ENCODE measurements at places on chromosomes 7 and 10. TPM values are rescaled to one million over a fixed set of nuclear protein-coding genes. Genes with fewer than 3 reads are reported as not detected.

DNA sequence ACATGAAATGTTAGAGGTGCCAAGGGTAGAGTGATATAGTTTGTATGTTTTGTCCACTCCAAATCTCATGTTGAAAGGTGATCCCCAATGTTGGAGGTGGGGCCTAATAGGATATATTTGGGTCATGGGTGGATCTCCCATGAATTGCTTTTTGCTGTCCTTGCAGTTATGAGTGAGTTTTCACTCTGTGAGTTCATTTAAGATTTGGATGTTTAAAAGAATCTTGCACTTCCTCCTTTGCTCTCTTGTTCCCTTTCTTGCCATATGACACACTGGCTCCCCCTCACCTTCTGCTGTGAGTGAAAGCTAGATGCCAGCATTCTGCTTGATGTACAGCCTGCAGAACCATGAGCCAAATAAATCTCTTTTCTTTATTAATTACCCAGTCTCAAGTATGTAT is 269.2 kb downstream of the ZWINT start:
- DNase-seq: no peak

DNA sequence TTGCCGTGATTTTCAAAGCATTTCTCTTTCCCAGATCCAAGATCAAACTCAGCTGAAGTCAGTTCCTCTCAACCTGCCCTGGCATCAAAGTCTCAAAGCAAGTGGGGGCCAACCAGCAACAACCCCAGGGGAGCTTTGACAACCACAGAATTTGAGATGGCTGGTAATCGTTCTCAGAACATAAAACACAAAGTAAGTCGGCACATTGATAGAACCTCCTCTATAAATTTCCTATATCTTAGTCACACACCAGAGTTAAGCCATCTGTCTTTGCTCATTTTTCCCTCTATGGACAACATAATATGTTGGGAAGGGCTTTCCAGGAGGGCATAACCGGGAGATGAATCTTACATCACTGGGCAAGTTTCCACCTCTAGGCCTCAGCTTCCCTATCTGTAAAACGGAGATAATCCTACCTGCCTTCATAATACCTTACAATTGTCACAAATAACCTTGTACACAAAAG is 1.2 kb upstream of the DNAJC9 start:
- DNase-seq: no peak

GRCh38 chr10:6071181-6072175 is 9.3 kb upstream of the IL2RA start:
- DNase-seq: no peak

DNA sequence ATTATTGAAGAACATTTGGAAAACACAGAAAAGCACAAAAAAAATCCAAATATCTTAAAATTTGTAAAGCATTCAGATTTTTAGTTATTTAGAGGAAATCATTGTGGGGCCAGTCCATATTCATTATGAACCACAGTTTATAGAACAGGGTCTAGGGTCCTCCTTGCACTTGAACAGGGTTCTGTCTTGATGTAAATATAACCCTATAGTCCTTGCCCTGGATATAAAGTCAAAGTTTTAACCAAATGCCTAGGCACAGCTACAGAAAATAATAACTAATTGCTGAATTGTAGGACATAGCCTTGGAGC is 25.6 kb downstream of the CASP7 start:
- no peak for DNase-seq

TRIM50 gene
- total RNA-seq: not detected

GRCh38 chr7:1095621-1096155 is 7.8 kb downstream of the GPER1 start:
- DNase-seq: no peak

GNAI1 gene
- 20.0 TPM for total RNA-seq

DNA sequence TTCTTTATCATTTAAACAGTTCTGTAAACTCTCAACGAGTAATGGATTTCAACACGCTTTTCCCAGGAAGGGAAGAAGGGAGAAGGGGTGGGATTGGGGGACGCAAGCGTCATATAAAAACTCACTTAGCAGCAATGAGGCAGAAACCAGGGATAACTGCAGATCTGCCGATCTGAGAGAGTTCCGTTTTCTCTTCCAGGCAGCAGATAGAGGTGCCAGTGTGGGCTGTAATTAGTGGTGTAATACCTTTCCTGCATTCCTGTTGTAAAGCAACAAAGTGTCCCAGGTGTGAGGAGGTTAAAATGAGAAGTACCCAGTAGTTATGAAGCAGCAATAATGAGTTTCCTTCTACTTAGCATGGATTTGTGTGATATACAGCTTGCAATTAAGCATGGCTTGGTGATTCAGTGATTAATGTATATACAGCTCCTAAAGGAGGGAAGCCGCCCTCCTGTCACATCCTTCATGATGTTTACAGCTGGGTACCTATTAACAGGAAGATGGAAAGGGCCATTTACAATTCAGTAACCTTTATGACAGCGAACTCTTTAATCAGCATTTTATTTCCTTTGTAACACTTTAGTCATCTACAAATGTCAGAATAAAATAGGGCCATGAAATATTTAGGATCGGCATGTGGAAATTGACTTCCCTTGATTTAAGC is 271.9 kb downstream of the LRMDA start:
- no peak for DNase-seq

UTF1 gene
- not detected for total RNA-seq

DPYSL4 gene
- 42.2 TPM for total RNA-seq

PKD2L1 gene
- not detected for total RNA-seq

GRCh38 chr10:23065181-23065948 is 30.0 kb upstream of the MSRB2 start:
- no peak for DNase-seq

GRCh38 chr7:27367933-27368549 is 125.4 kb downstream of the EVX1 start:
- DNase-seq: no peak

DNA sequence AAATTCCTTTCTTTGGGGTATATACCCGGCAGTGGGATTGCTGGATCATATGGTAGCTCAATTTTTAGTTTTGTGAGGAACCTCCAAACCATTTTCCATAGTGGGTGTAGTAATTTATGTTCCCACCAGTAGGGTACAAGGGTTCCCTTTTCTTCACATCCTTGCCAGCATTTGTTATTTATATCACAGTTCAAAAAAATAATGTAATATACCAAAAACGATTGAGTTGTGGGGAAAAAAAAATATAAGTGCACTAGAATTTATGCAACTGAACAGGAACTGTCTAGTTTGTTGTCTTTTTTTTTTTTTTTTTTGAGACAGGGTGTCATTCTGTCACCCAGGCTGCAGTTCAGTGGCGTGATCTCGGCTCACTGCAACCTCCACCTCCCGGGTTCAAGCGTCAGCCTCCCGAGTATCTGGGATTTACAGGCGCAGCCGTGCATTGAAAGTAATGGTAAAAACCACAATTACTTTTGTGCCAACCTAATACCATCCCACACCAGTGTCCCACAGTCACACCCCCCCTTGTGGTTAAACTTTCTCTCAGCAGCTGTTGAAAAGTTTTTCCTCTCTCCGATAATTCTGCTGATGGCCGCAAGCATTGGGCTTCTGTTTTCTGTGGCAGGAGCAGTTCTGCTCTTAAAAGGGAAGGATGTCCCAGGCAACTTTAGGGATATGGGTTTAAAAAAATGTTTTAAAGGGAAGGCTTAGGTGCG is 6.8 kb upstream of the LAT2 start:
- DNase-seq: no peak

DNA sequence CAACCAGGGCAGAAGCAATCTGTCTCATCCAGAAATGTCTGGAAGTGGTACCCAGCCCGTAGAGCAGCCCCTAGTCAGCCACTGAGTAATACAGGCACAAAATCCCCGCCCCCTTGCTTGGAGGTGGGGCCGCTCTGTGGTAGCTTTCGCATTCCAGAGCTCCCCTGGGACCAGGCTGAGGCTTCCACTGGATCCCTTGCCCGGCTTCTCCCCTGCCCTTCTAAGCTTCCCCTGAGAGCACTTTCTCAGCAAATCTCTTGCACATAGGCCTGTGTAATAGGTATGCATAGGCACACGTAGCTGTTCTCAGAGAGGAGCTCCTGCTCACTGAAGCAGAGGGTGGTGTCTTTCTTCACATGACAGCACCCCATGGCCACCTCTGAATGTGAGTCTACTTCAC is 144.2 kb downstream of the BMS1 start:
- DNase-seq: no peak

DNA sequence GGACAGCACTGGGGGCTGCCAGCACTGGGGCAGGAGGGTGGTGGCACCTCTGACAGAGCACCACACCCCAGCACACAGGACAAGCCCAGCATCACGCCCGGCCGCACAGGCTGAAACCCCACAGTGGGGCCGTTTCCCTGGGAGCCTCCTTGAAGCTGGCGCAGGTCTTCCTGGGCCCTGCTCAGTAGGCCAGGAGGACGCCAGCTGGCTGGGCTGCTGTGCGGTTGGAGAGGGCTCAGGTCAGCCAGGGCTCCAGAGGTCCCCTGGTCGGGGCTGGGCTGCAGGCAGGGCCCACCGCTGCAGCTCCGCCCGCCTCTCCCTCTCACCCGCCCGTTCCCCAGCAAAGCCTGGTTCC is 137.3 kb downstream of the TCERG1L start:
- DNase-seq: no peak

- no peak for DNase-seq
Measured at GRCh38 chr7:20270867-20271266, 53.7 kb upstream of the MACC1 start.

GRCh38 chr7:31796375-31796774 is 109.4 kb downstream of the PPP1R17 start:
- DNase-seq: no peak

C7orf33 gene
- total RNA-seq: not detected

GNGT1 gene
- not detected for total RNA-seq

DNA sequence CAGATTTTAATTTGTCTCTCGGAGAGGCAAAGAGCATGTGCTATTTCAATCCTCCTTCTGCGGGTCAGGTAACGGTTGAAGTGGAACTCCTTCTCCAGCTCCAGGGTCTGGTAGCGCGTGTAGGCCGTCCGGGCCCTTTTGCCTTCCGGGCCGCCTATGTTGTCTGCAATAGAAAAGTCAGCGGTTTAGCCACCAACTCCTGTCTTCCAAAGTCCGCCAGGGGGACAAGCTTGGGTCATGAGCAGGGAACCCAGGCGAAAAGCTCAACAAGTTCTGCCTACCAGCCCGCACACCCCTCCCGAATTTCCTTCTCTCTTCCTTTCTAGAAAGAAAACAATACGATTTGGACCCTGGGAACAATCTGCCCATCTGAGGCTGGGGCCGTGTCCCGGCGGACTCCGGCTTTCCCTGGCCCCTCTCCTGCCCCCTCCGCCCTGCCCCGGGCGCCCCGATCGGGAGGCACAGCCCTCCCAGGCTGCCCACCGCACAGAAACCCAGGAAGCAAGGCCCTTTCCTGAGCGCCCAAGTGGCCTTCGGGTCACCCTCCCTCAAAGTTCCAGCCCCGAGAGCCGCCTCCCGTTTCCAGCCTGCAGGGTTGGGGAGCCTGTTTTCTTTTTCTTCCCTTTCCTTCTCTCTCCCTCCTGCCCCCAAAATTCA is 1.4 kb downstream of the HOXA5 start:
- no peak for DNase-seq

KCNIP2 gene
- total RNA-seq: 0.48 TPM

DNA sequence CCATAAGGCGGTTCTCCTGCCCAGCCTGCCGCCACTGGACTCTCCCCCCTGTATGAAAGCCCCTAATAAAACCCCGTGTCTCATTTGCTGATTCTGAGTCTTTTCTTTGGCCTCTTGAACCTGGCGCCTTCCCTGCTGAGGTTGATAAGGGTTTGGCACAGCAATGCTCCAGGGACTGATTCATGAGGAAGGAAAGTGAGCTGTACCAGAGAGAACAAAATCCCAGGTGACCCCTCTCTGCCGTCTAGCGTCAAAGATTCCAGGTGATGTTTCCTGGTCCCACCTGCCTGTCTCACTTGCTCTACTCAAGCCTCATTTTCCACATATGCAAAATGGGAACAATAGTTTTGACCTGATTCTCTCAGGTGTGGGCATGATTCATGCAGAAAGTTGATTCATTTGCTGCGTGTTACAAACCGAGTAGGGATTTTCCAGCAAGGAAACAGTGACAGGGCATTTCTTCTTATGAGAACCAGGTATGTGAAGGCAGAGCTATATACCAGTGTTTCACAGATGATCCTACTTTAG is 730.6 kb upstream of the IGFBP3 start:
- no peak for DNase-seq

GRCh38 chr7:90210981-90211380 is 559 bp upstream of the STEAP2 start:
- no peak for DNase-seq

SMARCD3 gene
- 5.6 TPM for total RNA-seq

DNA sequence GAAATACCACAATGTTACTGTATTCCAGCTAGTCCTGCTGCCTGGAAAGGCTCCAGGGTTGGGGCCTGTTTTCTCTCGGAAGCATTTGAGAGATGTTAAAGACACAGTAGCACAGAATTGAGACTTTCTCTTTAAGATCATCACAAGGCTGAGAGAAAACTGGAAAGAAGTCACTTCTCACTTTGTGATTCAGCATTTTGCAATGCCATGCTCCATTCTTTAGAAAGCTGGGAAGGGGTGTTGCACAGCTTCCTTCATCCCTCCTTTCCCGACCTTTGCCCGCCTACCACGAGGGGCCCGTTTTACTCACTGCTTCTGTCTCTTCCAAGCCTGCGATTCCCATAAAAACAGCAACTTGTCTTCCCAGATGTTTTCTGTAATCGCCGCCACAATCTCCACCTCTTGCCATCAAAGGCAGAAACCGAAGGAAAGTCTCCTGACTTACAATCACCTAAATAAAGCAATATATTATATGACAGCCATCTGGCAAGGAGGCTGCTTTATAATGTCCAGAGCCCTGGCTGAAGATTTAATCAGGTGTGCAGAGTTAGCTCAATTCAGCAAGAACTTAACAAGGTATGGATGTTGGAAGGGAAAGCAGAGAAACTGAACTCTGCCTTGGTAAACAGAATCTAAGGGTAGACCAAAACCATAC is 18.9 kb downstream of the NOD1 start:
- DNase-seq: no peak

GRCh38 chr7:18655912-18656311 is 160.4 kb downstream of the HDAC9 start:
- DNase-seq: no peak

SEMA3E gene
- total RNA-seq: 1.2 TPM

OGDHL gene
- total RNA-seq: not detected

GRCh38 chr10:33193057-33193700 is 141.3 kb downstream of the NRP1 start:
- DNase-seq: peak; percentile 85

- peak; percentile 61 for DNase-seq
Measured at GRCh38 chr7:101952355-101953247, 135.2 kb downstream of the CUX1 start.

CNTNAP2 gene
- total RNA-seq: under 0.01 TPM

RBP4 gene
- not detected for total RNA-seq
